Non-pigmented ciliary epithelial cell (primary cell): ENCODE measurements at places on chromosomes 1 and 21.

- no peak for DNase-seq
These were observed 28.4 kb upstream of the LIN9 start for GRCh38 chr1:226337276-226337875.

- no peak for DNase-seq
These were observed 58.3 kb upstream of the LYST start for GRCh38 chr1:235925016-235925415.

GRCh38 chr1:21322681-21323016 is 32.4 kb upstream of the ECE1 start:
- no peak for DNase-seq

DNA sequence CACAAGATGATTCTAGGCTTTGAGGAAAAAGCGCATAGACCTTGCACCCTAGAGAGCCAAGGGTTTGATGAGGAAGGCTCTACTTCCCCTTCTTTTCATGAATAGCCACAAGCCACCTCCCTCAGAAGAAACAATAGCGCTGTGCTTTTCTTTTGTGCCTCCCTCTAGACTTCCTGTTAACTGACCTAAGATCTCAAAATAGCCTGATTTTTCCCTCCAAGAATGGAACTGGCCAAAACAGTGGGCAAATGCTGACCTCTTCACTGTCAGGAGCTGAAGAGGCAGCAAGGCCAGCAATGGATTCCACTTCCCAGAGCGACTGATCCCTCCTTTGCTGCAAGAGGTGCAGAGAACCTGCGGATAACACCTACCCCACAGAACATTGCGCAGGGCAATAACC is 362.8 kb downstream of the KCNH1 start:
- DNase-seq, result no peak

DNA sequence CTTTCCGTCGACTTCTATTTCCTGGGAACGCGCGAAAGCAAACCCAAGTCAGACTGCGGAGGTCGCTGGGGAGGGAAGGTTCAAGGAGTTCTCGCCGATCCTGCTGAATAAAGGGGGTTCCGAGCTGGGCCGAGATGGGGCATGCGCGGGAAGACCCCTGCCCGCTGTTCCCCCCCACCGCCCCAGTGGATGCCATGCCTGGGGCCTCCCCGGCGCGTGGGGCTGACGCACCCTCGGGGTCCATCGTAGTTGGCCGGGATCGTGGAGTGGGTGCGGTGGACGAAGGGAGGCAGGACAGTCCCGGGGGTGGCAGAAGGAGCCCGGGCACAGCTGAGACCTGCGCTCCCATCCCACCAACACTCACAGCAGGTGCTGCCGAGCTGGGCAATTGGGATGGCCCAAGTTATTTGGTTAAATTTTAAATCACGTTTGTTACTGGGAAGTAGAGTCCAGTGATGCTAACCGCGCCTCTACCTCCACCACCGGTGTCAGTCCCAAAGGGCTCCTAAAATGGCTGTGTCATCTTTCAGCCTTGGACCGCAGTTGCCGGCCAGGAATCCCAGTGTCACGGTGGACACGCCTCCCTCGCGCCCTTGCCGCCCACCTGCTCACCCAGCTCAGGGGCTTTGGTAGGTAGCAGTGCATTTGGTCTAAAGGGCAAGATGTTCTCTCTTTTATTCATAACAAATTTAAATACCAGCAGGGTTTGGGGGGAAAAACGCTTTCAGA is 801 bp downstream of the MX1 start:
- DNase-seq, result no peak

- DNase-seq, result no peak
These were observed 2.1 kb downstream of the ADGRL2 start for GRCh38 chr1:81802707-81803430.

- DNase-seq, result peak; percentile 34
These were observed 22.9 kb downstream of the KCNA10 start for GRCh38 chr1:110495926-110496600.

GRCh38 chr1:170196490-170197236 is 50.9 kb downstream of the NTMT2 start:
- no peak for DNase-seq

DNA sequence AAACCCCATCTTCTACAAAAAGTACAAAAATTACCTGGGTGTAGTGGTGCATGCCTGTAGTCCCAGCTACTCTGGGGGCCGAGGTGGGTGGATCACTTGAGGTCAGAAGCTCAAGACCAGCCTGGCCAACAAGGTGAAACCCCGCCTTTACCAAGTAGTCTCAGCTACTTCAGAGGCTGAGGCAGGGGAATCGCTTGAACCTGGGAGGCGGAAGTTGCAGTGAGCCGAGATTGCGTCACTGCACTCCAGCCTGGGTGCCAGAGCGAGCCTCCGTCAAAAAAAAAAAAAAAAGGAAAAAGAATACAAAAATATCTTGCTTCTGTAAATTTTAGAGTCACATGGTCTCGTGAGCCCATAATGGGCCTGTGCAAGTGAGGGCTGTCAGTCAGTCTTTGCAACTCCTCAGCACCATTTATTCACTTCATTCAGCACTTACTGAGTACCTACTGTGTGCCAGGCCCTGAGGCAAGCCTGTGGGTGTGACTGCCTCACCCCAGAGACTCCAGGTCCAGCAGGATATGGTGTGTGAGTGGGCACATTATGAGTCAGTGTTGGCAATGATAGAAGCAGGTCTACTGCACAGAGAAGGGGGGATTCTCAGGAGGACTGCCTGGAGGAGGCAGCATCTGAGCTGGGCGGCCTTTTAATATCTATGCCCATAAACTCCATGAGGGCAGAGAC is 46.8 kb upstream of the TARDBP start:
- DNase-seq, result no peak

DNA sequence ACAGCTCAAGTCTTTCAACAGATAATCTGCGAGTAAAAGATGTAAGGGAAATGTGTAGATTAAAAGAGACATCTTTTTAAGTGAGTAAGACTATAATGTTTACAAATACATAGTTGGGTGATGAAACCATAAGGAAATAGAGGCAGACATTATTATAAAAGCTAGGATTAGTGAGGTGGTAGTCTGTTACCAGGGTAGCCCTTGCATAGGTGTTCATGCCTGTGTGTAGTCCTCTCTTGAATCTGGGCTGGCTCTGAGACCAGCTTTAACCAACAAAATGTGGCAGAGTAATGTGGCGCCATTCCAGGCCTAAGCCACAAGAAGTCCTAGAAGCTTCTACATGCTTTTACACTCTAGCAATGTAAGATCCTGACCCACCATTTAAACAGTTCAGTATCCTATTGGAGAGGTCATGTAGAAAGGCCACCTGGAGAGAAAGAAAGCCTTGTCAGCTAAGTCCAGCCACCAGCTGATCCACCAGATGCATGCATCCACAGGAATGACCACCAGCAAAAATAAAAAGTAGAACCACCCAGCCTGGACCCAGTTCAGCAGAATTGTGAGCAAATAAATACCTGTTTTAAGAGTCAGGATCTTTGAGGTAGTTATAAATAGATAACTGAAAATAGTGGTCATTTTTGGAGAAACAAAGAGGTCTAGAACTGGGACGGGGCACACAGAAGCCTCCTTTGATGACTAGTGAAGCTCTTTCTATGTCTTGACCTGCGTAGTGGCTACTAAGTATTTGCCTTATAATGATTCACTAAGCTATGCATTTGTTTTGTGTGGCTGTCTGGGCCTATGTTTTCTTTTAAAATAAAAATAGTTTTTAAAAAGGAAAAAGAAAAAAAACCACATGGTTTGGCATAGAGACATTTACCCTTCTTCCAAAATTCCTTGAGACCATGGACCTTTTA is 8.1 kb downstream of the NIBAN1 start:
- no peak for DNase-seq

DNA sequence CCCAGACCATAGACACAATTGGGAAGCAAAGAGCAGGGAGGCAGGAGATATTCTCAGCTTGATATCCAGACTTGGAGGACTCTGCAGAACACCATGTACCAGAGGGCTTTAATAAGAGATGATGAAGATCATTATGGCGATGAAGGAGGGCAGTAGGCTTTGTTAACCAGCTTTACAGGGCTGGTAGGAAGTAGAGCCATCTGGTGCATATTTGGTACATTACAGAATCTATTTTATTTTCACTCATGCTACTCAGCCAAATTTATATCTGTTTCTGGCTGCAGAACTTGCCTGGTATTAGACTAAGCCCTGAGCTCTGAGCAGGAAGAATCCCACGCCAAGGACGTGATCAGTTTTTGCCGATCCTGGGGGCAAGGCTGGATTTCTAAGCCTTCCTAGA is 61.8 kb upstream of the SYT6 start:
- no peak for DNase-seq

- DNase-seq, result no peak
These were observed 338.6 kb upstream of the SNX7 start for GRCh38 chr1:98322966-98323365.
